ENCODE measurements at places on chromosomes 1 and 21. TPM values are rescaled to one million over a fixed set of nuclear protein-coding genes. Genes with fewer than 3 reads are reported as not detected.

GRCh38 chr1:64655861-64656260, 89.0 kb upstream of the RAVER2 start:
- no peak for DNase-seq

DNA sequence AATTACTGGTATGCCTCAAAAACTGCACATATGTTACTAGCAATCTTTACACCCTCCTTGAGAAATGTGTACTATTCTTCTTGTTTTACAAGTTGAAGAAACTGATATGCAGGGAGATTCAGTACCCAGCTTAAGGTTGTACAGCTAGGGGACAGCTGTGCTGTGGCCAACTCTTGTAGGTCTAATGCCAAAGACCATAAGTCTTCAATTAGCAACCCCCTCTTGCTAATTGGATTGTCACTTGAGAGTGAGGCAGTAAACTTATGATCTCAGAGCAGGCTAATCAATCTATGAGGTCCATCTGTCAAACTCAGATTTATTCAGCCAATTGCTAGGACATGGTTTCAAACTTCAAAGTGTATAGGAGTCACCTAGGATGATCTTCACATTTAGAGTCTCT, 492.0 kb upstream of the USP24 start:
- DNase-seq: no peak

DNA sequence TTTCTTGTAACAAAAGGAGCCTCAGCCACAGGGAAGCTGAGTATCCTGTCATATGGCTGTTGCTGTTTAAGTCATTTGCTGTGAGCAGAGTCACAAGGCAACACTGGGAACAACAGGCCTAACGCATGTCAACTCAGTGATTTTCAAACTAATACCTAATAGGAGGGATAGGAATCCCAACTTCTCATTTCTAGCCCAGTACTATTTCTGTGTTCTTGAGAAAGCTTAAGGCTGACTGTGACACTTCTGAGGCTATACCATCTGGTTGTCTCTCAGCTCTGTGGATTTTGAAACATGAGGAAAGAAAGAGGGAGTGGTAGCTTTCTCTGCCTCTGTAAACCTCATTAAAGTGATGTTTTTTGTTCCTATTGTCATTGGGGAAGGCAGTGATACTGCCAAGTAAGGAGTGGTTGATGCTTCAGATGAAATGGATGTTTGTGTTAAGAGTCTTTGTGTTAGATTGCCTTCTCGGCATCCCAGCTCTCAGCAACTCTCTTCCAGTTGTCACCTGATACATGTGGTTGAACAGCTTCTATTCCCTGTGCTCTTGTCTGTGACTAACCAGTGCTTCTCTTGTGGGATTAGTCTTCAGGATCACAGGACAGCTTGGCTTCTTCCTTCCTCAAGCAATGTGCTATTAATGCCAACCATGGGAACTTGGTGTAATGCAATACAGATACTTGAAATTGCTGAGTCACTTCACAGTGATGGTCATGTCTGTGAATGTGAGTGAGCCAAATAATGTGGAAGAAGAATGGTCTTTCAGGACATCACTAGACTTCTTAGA, 166.8 kb upstream of the IVNS1ABP start:
- DNase-seq: no peak

Gene FMO2
- total RNA-seq: 179 TPM

DNA sequence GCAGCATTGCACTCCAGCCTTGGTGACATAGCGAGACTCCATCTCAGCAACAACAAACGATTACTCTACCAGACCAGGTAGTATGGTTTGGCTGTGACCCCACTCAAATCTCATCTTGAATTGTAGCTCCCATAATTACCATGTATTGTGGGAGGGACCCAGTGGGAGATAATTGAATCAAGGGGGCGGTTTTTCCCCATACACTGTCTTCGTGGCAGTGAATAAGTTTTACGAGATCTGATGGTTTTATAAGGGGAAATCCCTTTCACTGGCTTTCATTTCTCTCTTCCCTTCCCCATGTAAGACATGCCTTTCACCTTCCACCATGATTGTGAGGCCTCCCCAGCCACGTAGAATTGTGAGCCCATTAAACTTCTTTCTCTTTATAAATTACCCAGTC, 66.0 kb downstream of the BACE2 start:
- DNase-seq: no peak

GRCh38 chr1:219478811-219479210, 134.1 kb downstream of the ZC3H11B start:
- no peak for DNase-seq

GRCh38 chr1:30514137-30514654, 209.2 kb downstream of the MATN1 start:
- no peak for DNase-seq

Gene SPAG17
- total RNA-seq: 0.16 TPM

Gene MTMR11
- 4.3 TPM for total RNA-seq

Gene BLACAT1
- not detected for total RNA-seq

DNA sequence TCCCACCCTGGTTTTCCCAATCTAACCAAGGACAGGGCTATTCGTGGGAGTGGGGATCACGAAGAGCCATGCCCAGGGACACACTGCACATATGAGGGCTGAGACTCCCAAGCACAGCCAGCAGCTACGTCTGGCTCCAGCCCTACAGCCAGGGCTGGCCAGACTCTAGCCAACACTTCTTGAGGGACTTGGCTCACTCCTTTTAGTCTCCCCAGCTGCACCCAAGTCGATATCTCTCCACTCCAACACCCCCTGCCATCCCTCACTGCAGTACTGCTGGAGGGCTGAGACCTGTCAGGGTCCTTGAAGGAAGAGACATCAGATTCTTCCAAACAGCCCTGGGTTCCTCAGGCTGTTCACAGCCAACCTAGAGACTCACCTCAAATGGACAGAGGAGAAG, 62.6 kb downstream of the CD46 start:
- no peak for DNase-seq

Gene SLAMF6
- total RNA-seq: 2.8 TPM

- DNase-seq: no peak
Observed at GRCh38 chr1:40264354-40264781, 6.3 kb downstream of the ZMPSTE24 start.

DNA sequence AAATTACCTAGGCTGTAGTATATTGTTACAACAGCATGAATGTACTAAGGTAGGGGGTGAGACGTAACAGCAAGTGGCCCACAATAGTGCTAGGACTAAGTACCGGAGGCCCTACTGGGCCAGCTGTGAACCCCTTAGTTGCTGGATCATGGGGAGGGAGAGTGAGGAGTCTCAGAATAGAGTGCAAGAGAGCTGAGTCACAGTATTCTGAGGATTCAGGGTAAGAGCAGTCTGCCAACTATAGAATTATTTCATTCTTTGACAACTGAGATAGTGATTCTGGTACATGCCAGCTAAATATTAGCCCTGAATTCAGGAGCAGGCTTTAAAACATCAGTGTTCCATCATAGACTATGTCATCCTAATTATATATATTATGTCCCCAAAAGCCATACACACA, 218.7 kb downstream of the TM2D1 start:
- no peak for DNase-seq

- DNase-seq: no peak
Observed at GRCh38 chr1:17597651-17598050, 58.2 kb downstream of the ARHGEF10L start.

- DNase-seq: no peak
Observed at GRCh38 chr1:207181847-207182246, 77.8 kb downstream of the C4BPA start.

DNA sequence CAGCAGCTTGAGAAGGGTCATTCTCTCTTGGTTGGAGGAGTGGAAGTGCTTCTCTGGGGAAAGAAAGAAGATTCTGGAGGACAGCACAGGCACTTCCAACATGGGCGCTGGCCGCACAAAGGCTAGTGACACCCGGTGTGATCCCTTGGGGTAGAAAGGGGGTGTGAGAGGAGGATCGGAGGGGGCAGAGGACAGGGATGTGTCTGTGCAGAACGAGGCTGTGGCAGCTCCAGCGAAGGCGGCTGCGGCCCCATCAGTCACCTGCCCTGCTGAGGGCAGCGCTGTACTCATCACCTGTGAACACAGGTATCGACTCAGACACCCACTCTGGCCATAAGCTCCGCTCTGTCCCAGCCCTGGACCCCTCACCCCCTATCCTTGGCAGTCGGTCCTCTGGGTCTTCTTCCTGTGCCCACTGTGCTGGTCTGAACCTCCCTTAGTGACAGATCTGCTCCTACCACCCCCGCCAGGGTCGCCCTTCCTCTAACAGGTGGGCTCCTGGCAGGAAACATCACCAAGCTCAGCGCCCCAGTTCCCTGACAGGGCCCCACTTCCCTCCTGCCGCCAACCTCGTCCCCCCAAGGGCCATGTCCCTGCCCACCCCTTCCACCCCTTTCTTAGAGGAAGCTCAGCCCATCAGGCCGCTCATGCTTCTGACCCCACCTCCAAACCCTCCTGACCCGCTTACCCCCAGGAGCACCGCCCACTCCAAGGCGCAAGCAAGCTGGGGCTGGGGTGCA, 20.1 kb downstream of the TP73 start:
- no peak for DNase-seq
